NCI-H446 treated with DMSO at 0.1 percent for 48 hours (cell line): ENCODE measurements at places on chromosomes 2 and 18.

DNA sequence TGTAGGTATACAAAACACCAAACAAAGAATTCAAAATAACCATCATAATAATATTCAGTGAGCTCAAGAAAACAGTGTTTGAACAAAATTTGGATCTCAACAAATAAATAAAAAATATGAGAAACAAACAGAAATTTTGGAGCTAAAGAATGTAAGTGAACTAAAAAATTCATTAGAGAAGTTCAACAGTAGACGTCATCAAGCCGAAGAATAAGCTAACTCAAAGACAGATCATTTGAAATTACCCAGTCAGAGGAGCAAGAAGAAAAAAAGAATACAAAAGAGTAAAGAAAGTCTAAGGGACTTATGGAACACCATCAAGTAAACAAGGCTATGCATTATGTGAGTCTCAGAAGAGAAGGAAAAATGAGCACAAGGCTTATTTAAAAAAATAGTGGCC is 16.6 kb upstream of the SPP2 start:
- DNase-seq, result no peak

GRCh38 chr2:8413589-8414135 is 268.2 kb upstream of the ID2 start:
- no peak for DNase-seq

- no peak for DNase-seq
These were observed 117.5 kb upstream of the NCKAP5 start for GRCh38 chr2:133685636-133686215.

GRCh38 chr2:120223034-120223912 is at the start of gene TMEM185B:
Gene TMEM185B, minus strand, starts transcription at chr2:120223400. Its CDS starts 424 bp downstream, at chr2:120222976.
- DNase-seq, result peak; percentile 76

DNA sequence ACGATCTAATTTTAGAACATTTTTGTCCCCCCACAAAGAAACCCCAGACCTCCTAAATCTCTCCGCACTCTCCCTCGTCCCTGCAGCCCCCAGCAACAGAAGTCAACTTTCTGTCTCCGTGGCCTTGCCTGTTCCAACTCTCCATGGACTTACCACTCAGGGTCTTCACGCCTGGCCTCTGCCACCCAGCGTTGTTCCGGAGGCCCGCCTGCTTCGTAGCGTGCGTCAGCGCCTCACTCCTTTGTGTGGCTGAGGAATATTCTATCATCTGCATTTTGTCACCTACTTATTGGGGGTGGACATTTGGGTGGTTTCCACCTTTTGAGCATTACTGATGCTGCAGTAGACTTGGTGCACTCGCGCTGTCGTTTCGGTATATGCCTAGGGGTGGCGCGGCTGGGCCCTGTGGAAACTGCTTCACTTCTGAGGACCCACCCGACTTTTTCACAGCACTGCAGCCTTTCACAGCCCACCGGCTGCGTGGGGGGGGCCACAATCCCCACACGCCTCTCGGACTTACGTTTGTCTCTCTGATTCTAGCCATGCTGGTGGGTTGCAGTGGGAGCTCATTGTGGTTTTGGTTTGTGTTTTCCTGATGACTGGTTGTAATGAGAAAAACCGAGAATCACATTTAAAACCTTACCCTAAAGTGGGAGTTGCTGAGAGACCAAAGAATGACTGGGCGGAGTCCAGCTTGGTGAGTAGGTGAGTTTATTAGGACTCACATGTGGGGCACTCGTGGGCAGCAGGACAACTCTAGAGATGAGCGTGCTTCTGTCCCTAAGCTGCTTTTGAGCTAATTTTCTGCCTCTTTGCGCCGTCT is 1.4 kb upstream of the HSBP1L1 start:
- no peak for DNase-seq

- DNase-seq, result no peak
These were observed 35.7 kb downstream of the NRP2 start for GRCh38 chr2:205717999-205718398.

- no peak for DNase-seq
These were observed 259.2 kb downstream of the NDUFA10 start for GRCh38 chr2:239765911-239766310.

GRCh38 chr2:88590998-88591613 is 36.2 kb downstream of the EIF2AK3 start:
- peak; percentile 43 for DNase-seq

GRCh38 chr2:77521548-77521891 is 656 bp downstream of the LRRTM4 start:
- no peak for DNase-seq

GRCh38 chr2:219871351-219871750 is 243.9 kb downstream of the SLC4A3 start:
- no peak for DNase-seq

- no peak for DNase-seq
These were observed 42.5 kb downstream of the ZEB2 start for GRCh38 chr2:144477281-144477956.

DNA sequence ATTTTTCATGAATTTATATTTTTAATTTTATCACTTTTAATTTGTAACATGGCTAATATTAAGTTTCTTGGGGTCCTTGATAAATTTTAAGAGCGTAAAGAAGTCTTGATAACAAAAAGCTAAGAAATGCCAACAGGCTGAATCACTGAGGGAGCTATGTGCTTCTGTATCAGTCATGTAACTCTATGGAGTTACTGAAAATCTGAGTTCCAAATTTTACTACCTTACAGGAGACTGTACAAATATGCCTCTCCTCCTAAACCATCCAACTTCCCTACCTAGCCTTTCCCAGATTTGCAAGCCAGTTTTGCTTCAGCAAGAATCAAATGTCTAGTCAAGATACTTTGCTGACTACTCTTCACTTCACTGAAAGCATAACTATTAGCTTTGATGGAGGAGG is 35.7 kb downstream of the FEZ2 start:
- no peak for DNase-seq

DNA sequence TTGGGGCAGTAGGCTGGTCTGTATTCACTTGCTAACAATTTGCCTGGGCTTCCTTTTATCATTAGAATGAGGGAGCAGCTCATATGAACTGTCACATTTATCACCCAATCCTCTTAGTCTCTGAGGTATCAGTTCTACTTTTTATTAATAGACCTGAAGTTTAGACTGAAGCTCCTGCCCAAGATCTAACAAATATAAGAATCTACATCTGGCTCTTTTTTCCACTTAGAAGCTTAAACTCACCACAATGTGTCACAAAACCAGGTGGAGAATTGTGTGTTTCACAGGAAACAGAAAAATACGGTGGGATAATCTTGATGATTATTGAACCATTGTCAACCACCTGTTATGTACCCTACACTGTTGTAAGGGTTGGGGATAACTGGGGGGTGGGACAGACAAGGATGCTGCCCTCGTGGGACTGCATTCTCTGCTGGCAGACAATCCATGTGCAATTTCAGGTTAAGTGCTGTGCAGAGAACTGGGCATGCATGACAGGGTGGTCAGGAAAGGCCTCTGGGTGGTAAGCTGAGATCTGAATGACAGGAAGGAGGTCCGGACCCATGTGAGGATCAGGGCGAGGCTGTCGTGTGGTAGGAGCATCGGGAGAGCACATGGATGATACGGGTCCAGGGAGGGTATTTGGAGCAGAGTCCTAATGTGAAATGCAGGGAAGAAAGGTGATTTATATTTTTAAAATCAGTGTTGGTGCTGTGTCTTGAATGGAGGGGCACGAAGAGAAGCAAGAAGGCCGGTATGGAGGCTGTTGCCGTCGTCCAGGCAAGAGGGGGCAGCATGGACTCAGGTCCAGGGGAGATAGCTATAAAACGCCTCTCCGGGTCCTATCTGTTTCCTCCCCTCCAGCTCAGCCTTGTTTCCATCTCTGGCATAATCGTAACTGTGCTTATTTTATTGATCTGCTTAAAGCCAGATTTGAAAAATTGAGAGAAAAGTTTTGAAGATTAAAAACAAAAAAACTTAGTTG is 17.6 kb downstream of the MYL12B start:
- no peak for DNase-seq
